ENCODE measurements at places on chromosomes 6 and 20. TPM values are rescaled to one million over a fixed set of nuclear protein-coding genes. Genes with fewer than 3 reads are reported as not detected.

DNA sequence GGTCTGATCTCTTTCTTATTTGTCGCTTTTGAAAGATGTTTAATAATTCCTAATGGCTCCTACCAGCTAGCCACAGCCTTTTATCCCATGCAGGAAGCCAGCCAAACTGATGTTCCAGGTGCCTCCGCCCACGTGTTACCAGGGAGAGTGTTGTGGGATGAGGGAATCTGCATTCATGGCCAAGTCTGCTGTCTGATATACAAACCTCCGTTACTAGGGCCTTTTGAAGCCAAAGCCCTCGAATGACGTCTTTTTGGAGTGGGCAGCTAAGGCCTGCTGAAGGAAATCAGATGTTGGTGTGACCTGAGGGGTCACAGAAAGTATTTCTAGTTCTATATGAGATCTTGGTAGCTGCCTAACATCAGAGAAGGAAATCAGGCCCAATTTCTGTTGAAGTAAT is 21.3 kb downstream of the STK35 start:
- DNase-seq, result no peak

DNA sequence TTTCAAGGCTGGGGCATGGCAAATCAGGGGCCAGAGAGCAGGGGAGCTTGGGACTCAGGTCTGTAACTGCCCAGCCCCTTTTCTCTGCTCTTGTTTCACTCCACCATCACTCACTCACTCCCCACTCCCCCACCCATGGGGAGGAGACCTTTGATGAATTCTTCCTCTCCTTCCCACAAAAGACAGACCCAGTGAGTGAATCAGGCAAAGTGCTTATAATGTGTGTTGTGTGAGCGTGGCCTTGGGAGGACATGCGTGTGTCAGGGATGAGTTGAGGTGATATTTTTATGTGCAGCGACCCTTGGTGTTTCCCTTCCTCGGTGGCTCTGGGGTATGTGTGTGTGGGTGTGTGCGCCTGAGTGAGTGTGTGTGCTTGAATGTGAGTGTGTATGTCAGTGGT is 1.0 kb upstream of the CUL9 start:
- DNase-seq, result no peak

- no peak for DNase-seq
Observed at GRCh38 chr6:140544431-140544830, 1170.0 kb upstream of the CITED2 start.

PAX1 gene
- polyA plus RNA-seq, result 0.29 TPM

DNA sequence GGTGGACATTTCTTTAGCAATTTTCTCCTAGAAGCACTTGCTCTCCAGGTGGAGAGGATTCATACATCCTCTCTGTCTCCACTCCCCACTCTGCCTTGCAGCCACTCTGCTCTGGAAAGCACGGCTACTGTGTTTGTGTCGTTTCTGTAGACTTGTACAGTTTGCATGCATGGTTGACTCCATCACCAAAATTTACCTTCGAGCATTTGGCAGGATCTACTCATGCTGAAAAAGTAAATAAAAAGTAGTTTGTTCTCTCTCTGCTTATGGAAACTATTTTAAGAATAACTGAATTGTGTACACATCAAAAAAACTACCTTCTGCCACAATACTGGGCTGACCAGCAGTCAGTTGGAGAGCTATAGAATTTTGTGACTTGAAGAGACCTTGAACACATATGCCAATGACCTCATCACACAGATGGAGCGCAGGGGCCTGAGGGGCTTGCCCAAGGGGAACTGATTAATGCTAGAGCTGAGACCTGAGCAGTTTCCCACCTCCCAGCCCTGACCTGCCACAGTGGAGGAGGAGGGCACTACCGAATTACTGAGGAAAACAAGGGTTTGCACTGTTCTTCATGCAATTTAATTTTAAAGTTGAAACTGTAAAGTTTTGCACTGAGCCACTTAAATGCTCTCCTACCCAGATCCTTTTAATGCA is 33.7 kb upstream of the FOXQ1 start:
- no peak for DNase-seq

DNA sequence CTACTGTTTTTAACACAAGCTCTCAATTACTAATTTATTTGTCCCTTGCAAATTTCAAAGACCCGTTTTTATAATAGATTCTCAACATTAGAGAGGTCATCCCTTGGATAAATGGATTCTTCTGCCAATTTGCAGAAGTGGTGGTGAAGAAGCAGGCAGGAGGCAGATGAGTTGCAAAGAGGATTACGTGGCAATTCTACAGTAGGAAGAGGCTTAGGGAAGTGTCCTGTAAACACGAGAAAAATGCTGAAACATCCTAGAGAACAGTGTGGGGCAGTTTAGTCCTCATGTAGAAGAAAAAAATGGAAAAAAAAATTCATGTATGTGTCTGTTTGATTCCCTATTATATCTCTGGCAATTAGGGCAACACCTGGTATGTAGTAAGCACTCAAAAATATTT is 87.6 kb downstream of the BMP2 start:
- no peak for DNase-seq

DNA sequence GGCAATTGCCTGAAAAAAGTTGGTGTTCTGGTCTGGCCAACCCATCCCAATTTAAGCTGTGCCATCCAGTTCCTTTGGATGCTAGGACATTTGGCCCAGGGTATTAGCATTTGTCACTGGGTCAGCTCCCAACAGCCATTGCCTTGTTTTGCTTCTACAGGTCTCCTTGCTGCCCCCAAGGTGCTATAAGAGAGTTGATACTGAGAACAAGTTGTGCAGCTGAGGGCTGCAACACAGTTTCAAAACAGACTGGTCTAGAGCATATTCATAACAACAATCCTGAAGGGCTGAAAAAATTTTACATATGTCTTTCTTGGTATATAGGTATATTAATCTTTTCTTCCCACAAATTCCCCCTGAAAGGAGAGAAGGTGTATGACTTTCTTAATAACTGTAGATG is 61.0 kb downstream of the LYRM4 start:
- DNase-seq, result no peak

- no peak for DNase-seq
Observed at GRCh38 chr20:64220891-64221527, 34.5 kb upstream of the PCMTD2 start.

GRCh38 chr6:5623769-5624168 is 362.5 kb downstream of the FARS2 start:
- DNase-seq, result no peak

CST2 gene
- not detected for polyA plus RNA-seq

MAS1 gene
- not detected for polyA plus RNA-seq
